GM12865 (cell line): ENCODE measurements at places on chromosomes 3 and 15.

- DNase-seq, result no peak
These were observed 291.2 kb downstream of the NTRK3 start for GRCh38 chr15:87965304-87965703.

DNA sequence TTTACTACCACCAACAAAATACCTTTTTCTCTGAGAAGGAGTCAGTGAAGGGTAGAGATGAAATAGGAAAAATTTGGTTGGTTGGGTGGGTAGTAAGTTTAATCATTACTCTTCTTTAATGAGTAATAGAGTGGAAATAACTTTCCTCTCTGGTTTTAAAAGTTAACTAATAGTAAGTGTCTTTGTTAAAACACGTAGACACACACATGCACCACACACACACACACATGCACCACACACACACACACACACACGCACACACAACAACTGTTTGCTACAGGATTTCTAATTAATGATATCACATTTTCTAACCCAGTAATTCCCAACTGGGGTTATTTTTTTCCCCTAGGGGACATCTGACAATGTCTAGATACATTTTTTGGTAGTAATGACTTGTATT lies 84.1 kb downstream of the CHL1 start:
- DNase-seq, result no peak

DNA sequence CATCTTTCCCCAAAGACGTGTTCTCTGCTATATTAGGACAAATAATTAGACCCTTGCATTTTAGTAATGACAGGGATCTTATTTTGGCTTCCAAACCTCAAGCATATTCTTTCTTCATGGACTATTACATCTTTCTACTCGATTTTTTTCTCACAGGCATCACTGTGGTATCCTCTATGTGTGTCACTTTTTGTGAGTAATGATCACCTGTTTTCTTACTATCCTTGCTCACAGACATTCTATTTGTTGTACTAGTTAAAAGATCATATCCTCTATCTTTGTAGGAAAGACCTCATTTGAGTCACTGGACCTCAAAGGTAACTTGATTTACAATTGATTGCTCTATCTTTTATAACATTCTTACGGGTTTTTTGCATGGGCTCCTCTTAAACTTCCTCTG lies 6.8 kb downstream of the C3orf80 start:
- no peak for DNase-seq

- DNase-seq, result no peak
These were observed 16.2 kb downstream of the MUC20 start for GRCh38 chr3:195736866-195737490.

- DNase-seq, result no peak
These were observed 12.4 kb upstream of the CCDC80 start for GRCh38 chr3:112653209-112653871.

DNA sequence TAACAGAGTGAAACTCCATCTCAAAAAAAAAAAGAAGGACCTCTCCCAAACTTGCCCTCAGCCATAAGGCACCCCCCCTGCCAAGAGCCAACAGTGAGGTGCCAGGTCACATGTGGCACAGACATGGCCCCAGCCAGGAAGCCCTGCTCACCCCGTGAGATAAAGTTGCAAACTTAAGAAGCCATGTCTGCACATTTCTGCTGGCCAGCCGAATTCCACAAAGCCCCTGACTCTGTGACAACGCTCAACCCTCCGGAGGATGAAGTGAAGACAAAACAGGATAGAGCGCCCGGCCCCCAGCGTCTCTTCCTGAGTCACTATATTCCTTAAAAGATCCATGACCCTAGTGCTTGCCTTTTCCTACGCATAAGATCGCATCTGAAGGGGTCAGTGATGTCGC lies 188.1 kb downstream of the XXYLT1 start:
- no peak for DNase-seq

- no peak for DNase-seq
These were observed 59.5 kb upstream of the TSPAN3 start for GRCh38 chr15:77130315-77130930.

DNA sequence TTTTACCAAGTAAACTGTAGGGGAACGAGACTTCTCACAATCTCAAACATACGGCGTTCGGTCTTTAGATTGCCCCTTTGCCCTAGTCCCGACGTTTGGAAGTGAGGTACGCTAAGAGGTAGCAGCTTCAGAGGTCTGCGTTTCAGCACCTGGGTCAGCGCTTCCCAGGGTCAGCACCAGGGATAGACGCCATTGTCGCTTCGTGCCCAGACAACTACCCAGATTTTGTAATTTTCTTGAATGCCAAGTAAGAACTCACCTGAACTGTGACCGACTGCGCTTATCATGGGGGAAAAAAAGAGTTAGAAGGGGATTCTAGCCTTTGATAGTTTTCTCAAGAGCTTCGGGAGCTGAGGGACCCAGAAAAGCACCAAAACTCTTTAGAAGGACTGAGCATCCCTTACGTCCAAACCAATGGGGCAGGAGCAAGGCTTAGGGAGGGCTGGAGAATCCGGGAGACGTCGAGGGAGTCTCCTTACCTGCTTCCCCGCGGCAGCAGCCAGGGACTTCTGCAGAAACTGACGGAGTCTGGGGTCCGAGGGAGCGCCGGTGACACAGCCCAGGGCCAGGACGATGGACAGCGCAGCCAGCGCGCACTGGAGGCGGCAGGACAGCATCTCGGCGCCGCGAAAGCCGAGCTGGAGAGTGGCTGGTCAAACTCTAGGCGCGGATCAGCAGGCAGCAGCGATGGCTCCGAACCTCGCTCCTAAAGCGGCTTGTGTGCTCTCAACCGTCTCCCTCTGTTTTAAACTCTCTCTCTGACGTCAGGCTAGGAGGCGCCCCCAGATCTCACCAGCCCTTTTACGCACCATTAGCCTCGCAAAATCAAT lies at the start of gene SST:
Gene SST, minus strand, starts transcription at position 720 of the 830 bp plus-strand sequence. Its CDS starts 103 bp downstream, at position 617.
- peak; percentile 8 for DNase-seq

DNA sequence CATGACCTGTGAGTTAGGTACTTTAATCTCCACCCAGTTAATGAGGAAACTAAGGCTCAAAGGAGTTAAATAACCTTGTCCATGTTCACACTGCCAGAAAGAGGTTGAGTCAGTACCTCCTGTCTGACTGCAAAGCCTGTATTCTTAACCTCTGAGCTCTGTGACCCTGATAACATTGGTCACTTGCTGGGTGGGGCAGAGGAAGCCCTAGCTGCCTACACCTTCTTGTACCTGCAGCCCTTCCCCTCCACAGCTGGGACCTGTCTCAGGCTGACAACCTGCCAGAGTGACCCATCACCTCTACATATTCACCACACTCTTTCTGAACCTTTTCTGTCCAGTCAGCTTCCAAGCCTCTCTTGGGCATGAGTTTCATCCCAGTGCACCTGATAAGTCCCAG lies 106.1 kb upstream of the HES1 start:
- DNase-seq, result no peak

DNA sequence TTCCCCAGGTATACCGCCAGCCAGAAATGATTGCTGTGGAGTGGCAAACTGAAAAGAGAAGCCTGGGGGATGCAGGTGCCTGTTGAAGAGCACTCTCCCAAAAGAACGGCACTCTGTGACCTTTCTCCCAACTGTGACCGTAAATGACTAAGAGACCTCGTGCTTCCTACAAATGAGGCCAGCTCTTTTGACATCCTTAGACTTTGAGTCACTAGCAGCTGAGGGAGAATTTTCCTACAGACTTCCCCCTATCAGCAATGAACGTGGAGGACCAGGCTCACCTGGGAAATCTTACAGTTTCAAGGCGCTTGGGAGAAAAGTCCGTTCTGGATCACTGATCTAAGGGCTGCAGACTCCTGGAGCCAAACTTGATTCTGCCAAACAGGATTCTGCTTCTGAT lies 8.6 kb downstream of the AQP9 start:
- DNase-seq, result no peak

DNA sequence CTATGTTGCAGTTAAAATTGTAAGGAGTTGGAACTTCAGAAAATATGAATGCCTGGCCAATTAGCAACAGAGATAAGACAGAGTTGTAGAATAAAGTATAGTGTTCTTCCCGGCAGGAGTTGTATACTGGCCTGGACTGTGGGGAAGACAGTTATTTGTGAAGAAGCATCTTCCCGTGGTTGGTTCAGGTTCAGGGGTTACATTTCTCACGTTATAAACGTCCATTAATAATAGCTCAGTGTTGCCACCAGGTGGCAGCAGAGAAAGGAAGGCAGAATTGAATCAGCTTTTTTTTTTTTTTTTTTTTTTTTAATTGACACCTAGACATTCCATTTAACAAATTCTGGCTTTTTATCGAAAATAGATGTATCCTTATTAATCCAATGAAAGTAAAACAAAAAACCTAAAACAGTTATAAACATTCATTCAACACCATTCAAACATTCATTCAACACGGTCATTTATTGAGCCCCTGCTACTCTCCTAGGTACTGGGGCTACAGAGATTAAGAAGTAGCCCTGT lies 66.4 kb upstream of the NR2E3 start:
- DNase-seq, result peak; percentile 68

- DNase-seq, result no peak
These were observed 180.6 kb downstream of the FAM43A start for GRCh38 chr3:194866236-194866635.

DNA sequence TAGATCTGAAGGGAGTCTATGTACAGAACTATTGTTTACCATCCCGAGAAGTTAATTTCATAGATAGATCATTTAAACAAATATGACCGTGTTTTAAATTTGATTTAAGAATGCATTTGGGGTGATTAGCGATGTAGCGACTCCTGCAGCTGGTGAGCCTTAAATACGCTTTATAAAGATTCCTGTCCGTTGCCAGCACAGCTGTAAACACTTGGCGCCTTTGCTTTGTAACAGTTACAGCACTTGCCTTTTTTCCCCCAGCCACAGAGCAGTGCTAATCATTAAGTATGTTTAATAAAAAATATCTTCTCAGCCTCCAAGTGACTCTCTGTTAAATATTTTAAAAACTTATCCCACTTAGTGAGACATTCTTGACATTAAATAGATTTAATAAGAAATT lies 333.8 kb downstream of the FEZF2 start:
- no peak for DNase-seq

DNA sequence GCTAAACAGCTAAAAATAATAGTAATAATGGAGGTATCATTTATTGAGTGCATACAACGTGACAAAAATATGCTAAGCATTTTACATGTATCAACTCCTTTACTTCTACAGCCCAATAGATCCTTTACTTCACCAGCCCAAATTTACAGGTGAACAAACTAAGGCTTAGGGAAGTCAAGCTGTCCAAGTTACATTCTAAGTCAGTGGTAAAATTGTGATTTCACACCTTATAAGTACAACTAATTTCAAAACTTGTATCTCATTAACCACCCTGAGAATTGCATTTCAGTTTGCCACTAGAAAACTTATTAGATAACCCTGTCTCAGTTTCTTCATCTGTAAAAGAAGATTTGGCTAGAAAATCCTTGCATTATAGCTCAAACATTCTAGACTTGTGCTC lies 10.7 kb downstream of the SLC33A1 start:
- DNase-seq, result no peak

DNA sequence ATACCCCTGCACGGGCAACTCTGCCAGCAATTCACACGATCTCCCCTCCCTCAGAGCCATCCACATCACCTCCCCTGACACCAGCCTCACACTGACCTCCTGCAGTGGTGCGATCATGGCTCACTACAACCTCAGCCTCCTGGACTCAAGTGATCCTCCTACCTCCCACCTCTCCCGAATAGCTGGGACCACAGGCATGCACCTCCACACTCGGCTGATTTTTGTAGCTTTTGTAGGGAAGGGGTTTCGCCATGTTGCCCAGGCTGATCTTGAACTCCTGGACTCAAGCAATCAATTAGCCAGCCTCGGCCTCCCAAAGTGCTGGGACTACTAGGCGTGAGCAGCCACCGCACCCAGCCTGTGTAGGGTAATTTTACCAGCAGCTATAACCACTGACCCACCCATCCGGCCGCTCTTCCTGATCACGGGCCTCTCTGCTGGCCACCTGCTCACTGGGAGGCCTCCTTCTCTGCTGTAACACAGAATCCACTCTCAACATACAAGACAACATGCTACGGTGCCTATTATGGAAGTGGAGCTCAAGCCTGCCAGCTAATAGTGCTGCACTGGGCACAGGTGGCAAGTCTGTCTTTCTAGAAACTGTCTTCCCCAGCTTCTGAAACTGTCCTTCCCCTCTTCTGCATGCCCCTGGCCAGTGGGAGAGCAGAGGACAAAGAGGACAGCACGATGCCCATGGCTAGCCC lies 4.6 kb downstream of the GP9 start:
- no peak for DNase-seq

- no peak for DNase-seq
These were observed 182.8 kb upstream of the TOPAZ1 start for GRCh38 chr3:44058868-44059203.

DNA sequence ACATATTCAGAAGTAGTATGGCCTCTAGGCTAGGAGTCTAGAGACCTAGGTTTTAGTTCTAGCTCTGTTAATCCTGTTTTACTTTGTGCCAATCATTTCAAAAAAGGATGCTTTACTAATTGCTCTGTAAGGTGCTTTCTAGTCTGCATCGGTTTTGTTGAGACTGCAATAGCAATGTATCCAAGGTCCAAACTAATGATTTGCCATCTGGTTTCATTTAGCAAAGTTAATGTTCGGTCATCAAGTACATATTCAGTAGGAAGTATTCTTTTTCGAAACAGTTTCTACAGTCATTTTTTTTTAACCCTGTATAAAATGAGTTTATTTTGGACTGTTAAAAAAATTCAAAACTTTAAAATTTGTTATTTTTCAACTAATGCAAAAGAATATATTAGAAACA lies 2.0 kb upstream of the GALK2 start:
- no peak for DNase-seq

DNA sequence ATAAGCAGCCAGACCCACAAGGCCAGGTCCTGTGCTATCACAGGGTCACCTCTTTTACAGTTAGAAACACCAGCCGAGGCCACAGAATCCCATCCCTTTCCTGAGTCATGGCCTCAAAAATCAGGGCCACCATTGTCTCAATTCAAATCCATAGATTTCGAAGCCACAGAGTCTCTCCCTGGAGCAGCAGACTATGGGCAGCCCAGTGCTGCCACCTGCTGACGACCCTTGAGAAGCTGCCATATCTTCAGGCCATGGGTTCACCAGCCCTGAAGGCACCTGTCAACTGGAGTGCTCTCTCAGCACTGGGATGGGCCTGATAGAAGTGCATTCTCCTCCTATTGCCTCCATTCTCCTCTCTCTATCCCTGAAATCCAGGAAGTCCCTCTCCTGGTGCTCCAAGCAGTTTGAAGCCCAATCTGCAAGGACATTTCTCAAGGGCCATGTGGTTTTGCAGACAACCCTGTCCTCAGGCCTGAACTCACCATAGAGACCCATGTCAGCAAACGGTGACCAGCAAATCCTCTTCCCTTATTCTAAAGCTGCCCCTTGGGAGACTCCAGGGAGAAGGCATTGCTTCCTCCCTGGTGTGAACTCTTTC lies 39.6 kb downstream of the TGM4 start:
- DNase-seq, result peak; percentile 67

GRCh38 chr3:48504051-48504946 lies at the start of gene SHISA5:
TSS of gene SHISA5 (minus strand) at chr3:48504174. CDS start at chr3:48504094, 80 bp downstream.
- DNase-seq, result peak; percentile 56

DNA sequence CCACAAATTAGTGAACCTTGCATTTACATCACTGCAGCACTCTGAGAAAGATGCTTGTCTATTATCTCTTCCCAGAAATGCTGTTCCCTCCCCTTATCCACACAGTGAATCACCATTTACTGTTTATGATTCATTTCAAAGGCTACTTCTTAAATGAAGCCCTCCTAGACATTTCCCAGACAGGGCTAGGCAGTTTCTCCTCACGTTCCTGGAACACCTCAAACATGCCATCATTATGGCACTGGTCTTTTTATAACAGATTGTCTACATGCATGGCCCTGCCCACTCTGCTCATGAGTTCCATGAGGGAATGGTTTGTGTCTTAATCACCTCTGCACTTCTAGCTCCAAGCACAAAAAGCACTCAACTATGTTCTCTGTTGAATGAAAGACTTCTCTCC lies 32.2 kb upstream of the TM2D3 start:
- no peak for DNase-seq
